ENCODE measurements at places on chromosomes 16 and 17.

- no peak for DNase-seq
Observed at GRCh38 chr17:21013983-21014382, 28.8 kb downstream of the USP22 start.

DNA sequence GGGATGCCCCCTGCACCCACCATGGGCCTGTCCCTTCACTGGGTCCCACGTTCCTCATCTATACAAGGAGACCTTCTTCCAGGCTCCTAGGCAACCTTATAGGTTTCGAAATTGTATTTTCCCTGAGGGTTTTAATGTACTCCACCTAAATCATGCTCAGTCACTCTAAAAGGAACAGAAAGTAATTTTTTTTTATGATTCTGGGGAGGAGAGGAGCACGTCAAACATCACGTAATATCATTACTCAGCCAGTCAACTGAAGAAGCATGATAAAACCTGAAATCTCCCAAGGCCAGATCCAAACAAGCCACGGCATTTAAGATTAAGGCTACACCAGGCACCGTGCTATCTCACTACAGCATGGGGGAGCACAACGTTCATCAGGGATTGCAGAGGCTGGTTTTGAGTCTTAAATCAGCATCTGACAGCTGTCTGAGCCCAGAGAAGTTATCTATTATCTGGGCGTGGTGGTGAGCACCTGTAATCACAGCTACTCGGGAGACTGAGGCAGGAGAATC lies 3.9 kb upstream of the TMEM114 start:
- no peak for DNase-seq

- DNase-seq, result no peak
Observed at GRCh38 chr17:72518753-72519597, 398.2 kb downstream of the SOX9 start.

DNA sequence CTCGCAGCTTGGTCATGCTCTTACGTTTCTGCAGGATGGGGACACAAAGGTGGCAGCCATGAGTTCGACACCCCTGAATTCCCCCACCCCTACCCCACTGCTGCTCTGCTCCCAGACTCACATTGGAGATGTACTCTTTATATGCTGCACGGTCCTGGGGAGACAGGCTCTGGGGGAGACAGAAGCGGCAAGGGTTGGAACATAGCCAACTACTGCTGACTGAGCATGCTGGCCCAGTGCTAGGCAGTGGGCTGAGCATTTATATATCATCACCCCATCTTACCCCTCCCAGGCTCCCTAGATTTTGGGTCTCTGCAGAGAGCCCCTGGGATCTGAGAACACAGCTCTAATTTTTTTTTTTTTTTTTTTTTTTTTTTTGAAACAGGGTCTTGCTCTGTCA lies 8.1 kb upstream of the ATXN7L3 start:
- DNase-seq, result no peak

- DNase-seq, result no peak
Observed at GRCh38 chr17:45855691-45856336, 11.1 kb downstream of the SPPL2C start.

GRCh38 chr17:45984368-45984767 lies 14.7 kb upstream of the STH start:
- DNase-seq, result no peak

GRCh38 chr16:85174871-85175723 lies 62.8 kb upstream of the CIBAR2 start:
- DNase-seq, result no peak

GRCh38 chr16:22660441-22661160 lies 149.9 kb downstream of the NPIPB5 start:
- DNase-seq, result no peak

DNA sequence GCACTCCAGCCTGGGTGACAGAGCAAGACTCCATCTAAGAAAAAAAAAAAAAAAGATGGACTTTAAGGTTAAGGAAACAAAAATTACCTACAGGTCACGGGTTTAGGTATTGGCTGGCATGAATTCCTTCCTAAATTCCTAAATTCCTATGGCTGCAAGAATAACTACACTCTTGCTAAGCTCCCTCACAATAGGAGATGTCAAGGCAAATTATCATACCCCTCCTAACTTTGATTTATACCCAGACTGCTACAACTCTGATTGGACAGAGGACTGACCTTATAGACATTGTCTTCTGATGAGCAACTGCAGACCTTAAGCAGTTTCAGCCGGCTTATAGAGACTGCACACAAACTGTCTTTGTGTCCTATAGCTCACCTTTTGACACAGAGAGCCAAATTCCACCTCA lies 25.1 kb upstream of the TMC7 start:
- no peak for DNase-seq

GRCh38 chr16:14487579-14487978 lies 142.5 kb downstream of the PARN start:
- DNase-seq, result no peak

DNA sequence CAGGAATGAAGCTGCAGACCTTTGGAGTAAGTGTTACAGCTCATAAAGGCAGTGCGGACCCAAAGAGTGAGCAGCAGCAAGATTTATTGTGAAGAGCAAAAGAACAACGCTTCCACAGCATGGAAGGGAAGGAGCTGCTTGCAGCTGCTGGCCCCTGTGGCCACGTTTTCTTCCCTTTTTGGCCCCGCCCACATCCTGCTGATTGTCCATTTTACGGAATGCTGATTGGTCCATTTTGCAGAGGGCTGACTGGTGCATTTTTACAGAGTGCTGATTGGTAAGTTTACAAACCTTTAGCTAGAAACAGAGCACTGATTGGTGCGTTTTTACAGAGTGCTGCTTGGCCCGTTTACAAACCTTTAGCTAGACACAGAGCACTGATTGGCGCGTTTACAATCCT lies 841.5 kb downstream of the CDH11 start:
- DNase-seq, result no peak

GRCh38 chr16:88066680-88067529 lies 115.7 kb downstream of the BANP start:
- DNase-seq, result no peak

- DNase-seq, result no peak
Observed at GRCh38 chr17:42118545-42118944, 2.6 kb downstream of the KAT2A start.

- no peak for DNase-seq
Observed at GRCh38 chr17:50534222-50534978, 1.9 kb downstream of the EPN3 start.

DNA sequence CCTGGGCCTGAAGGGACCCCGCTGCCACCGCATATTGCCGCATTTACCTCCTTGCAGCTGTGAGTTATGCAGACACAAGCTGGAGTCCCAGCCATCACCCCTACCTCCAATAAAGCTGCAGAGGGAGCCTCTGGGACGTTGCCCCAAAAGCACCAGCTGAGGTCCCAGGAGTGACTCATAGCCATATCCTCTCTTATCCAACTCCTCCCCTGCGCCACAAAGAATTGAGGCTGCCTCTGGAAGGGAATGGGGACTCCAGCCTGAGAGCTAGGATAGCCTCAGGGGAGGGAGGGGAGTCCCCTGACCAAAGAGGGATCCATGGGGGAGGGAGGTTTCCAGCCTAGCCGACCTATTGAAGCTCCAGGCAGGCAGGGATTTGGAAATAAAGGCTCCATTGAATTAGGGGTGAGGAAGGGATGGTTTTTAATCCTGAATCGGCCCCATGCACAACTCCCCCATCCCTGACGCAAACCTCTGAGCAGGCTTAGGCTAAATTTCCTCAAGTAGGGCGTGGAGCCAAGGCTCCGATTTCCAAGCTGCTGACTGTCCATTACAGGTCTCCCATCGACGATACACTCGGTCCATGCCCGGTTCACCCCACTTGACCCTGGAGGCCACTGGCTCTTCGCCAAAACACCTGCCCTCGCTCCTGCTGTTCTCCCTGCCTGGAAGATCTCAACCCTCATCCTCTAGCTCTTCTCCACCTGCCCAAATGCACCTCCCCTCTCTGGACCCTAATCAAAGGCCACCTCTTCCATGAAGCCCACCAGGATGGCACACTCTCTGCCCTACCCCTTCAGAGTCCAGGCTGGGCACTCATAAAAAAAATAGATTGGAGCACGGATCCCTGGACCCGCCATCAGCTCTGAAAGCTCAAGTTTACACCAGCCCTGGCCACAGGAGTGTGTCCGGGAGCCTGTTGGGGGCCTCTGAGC lies 27.5 kb downstream of the PIMREG start:
- no peak for DNase-seq

DNA sequence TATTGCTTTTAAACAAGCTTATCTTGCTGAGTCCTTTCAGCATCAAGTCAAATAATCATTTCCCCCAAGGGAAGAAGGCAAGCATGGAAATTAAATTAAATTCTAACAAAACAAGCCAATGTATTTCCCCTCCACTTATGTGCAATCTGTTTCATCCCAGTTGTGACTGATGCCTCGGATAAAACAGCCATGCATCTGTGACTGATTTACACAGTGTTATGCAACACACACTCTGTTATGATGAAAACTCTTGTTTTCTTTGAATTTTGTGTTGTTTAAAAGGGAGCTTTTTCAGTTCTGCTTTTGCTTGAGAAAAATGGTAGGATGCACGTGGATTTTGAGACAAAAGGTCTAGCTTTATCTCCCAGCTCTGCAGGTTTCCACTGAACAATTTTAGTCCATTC lies 32.6 kb downstream of the TMEM100 start:
- no peak for DNase-seq

DNA sequence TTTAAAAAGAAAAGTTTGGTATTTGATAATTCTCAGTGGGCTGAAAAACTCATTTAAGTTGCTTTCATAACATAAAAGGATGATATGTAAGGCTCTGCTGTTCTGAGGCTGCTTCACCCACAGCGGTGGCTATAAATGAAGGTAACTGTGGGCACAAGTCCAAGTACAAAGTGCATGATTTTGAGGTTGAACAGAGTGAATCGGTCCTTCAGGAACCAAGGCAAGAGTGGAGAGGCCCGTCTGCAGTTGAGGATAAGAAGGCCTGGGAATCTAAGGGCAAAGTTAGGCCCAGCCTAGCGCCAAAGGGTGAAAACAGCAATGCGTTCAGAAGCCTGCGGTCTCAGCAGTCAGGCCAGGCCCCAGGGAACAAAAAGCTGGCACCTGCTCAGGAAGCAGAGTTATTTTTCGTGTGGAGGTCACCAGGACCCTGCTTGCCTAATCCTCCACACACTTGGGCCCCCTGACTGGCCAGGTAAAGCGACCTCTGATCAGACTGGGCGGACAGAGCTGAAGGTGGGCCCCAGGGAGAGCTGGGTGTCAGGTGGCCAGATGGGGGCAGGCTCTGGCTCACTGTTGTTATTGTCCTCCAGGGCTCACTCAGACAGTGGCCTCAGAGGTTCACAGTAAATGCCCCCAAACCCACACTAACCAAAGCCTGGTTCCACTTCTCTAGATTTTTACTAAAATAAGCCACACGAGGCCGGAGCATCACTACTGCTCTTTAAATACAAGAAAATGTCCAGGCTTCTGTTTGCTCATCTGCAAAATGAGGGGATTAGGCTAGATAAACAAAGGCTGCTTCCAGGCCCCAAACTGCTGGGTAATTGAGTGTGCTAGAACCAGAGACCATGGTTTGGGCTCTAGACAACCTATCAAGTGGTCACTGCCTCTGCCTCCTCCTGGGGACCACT lies 46.5 kb downstream of the TEX2 start:
- no peak for DNase-seq

GRCh38 chr17:81002409-81003361 lies 11.0 kb downstream of the CHMP6 start:
- no peak for DNase-seq

GRCh38 chr17:56761387-56761786 lies 72.3 kb downstream of the C17orf67 start:
- DNase-seq, result no peak

DNA sequence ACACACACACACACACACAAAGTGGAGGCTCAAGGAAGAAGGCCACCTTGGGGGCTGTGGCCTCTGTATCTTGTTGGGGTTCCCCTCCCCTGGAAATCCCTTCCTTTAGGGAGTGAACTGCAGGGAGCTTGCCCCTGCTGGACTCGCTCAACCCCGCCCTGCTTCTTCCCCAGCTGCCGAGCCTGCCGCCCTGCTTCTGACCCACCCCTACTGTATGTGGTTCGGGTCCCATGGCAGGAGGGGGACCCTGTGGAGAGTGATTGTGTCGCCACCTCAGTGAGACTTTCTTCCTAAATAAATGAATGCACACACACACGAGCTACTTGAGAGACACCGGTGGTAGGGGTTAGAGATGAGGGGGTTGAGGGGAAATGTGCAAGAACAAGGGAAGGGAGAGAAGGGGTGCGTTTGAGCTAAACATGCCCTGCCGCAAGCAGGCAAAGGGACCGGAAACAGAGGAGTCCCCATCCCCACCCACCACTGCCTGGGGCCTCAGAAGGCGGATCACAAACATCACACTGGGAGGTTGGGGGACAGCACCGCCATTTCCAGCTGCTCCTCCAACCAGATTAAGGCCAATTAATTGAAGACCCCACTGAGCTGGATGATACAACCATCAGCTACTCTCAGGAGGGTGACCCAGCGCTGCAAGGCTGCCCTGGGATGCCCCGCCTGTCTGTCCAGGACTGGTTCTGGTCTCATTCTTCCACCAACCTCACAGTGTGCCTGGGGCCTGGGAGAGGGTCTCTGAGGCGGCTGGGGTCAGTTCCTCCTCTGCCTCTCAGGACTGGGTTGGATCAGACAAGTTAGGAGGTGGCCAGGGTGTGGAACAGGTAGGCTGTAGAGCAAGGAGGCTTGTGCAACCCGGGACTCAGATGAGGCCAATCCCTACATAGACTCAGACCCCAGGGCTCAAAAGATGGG lies 98.9 kb downstream of the SDK2 start:
- DNase-seq, result no peak

GRCh38 chr17:8368193-8368592 lies 8.3 kb downstream of the KRABD2 start:
- no peak for DNase-seq

DNA sequence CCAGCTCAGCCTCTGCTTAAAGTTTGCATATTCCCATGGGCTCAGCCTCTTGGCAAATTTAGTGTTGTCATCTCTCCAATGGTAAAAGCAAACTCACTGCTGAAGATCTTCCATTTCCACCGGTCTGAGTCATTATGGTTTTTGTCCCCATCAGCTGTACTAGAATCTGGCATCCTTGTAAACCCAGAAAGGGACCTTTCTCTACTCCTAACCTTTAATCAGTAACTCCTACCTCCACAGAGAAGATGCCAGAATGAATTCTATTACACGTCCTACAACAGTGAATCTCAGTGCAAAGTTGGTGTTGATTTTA lies 45.8 kb downstream of the ZNF652 start:
- no peak for DNase-seq

DNA sequence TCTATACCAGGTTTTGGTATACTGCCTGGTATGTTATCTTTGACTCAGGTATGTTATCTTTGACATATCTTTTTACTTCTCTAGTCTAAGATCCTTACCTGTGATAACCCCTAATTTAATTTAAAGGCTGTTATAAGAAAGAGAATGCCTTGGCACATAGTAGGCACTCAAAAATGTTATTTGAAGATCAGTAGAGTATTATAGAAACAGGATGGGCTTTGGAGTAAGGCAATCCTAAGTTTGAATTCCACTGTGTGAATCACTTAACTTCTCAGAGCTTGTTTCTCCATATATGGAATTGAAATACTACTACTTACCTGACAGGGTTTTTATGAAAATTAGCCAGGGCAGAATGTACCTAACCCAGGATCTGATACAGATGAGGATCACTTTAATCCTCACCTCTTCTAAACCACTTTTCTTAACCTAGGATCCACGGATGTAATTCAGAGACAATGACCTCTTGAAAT lies 1.2 kb downstream of the BRIP1 start:
- DNase-seq, result no peak

- DNase-seq, result no peak
Observed at GRCh38 chr17:55873017-55873758, 122.3 kb downstream of the PCTP start.

- DNase-seq, result no peak
Observed at GRCh38 chr17:19714542-19715411, 1.6 kb downstream of the SLC47A2 start.

- no peak for DNase-seq
Observed at GRCh38 chr16:63774302-63774701, 1347.6 kb downstream of the CDH11 start.

GRCh38 chr17:9350080-9350479 lies 225.5 kb downstream of the STX8 start:
- DNase-seq, result no peak

Measured in T-helper 2 cell treated with Interferon-gamma antibody and Interleukin-4, amounts not matched to agents 5 μg/mL and 100 μg/mL, for 36 hours (primary cell).